ENCODE measurements at places on chromosomes 3 and 15.

DNA sequence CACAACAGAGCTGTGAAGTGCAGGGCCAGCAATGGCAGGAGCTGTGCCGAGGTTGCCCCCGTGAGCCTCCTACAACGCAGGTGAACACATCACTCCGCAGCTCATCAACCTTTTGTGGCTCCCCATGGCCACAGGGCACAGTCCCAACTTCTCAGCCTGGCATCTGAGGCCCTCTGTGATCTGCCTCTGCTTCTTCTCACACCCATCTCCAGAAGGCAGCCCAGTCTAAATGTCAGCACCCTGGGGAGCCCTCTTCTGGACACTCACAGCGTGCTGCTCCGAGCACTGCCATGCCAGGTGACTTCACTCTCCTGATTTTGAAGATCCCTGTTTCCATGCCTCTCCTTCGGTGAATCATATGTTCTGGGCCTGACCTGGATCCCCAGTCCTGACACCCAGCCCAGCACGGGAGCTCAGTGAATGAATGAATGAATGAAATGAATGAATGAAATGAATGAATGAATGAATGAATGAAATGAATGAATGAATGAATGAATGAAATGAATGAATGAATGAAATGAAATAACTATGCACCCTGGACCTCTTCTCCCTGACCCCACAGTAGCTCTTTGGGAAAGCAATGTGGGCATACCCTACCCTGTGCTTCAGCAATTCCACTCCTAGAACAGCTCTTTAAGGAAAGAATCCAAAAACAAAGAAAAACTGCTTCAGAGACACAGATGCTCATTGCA lies 17.9 kb upstream of the SKIC8 start:
- DNase-seq, result no peak

GRCh38 chr3:42734263-42734860 lies 31.8 kb upstream of the HHATL start:
- DNase-seq, result no peak

- no peak for DNase-seq
Observed at GRCh38 chr3:52397676-52398399, 47.1 kb downstream of the SEMA3G start.

DNA sequence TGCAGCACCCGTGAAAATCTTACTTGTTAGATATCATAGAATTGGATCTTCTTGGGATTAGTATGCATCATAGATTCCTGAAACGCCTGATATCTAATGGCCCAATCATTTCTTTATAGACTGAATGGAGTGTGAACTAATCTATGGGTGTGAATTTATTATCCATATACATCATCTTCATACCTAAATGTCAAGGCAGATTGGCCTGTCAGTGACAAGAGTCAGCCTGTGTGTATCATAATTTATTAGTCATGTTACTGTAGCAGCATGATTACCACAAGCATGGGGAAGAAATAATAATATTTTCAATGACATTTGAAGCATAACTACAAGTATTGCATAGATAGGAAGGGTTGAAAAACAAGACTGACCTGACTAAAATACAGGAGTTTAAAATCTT lies 235.8 kb downstream of the RAP2B start:
- DNase-seq, result no peak

DNA sequence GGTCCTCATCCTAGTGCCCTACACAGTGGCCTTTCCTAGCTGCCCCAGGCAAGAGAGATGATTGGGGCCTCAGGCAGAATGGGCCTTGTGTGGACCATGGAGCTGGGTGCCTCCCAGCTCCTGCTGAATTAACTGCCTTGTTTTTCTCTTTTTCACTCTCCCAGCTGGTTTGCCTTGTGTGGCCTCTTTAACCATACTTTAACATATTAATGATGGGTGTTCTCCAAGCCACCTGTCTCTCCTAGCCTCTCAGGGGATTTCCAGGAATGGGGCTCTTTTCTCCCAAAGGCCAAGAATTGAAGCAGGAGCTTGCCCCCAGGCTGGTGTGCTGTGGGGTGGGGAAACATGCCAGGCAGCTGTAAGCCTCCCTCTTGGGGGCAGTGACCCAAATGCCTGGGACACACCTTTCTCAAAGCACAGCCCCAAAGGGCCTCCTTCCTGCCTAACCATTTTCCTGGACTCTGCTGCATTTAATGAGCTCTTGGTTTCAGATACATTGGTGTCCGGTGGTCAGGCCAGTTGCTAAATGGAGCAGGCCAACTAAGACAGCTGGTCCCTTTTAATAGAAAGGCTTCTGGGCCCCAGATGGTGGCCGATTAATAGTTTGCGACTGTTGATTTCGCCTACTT lies 5.6 kb downstream of the ALPK3 start:
- no peak for DNase-seq

- no peak for DNase-seq
Observed at GRCh38 chr3:75985432-75985831, 200.1 kb upstream of the ZNF717 start.

DNA sequence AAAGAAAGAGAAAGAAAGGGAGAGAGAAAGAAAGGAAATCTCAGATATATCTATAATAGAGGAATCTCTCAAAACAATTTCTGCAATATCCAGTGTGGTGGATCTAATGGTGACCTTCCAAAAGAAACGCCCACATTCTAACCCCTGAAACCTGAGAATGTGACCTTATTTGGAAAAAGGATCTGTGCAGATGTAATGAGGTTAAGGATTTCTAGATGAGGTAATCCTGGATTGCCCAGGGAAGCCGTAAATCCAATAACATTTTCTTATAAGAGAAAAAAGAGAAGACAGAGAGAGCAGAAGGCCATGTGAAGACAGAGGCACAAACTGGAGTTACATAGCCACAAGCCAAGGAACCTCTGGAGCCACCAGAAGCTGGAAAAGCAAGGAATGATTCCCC lies 307.6 kb downstream of the ZBTB20 start:
- no peak for DNase-seq

- DNase-seq, result no peak
Observed at GRCh38 chr3:39094851-39095677, 12.4 kb downstream of the GORASP1 start.

GRCh38 chr3:153599685-153600084 lies 437.7 kb downstream of the RAP2B start:
- DNase-seq, result peak; percentile 23

GRCh38 chr15:33226559-33227181 lies 32.2 kb upstream of the FMN1 start:
- no peak for DNase-seq

DNA sequence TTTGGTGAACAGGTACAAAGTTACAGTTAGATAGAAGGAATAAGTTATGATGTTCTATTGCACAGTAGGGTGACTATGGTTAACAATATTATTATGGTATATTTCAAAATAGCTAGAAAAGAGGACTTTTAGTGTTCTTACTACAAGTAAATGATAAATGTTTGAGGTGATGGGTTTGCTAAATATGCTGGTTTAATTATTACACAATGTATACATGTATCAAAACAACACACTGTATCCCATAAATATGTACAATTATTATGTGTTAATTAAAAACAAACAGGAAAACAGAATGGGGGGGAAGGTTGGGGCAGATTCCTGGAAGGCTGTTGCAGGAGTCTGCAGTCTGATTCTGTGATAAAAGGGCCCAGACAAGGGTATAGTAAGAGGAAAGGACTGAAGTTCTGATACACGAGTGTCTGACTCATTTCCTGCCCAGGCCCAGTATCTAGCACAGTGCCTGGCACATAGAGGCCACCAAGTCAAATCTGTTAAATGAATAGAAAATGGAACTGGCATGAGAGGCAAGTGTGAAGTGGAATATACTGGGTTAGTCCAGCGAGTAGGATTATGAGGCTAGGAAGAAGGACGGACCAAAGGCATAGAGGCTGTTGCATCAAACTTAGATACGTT lies 7.2 kb upstream of the ENTPD3 start:
- DNase-seq, result no peak

- no peak for DNase-seq
Observed at GRCh38 chr3:41102053-41102556, 97.2 kb upstream of the CTNNB1 start.

GRCh38 chr15:33675246-33675645 lies 293.1 kb upstream of the CHRM5 start:
- no peak for DNase-seq

DNA sequence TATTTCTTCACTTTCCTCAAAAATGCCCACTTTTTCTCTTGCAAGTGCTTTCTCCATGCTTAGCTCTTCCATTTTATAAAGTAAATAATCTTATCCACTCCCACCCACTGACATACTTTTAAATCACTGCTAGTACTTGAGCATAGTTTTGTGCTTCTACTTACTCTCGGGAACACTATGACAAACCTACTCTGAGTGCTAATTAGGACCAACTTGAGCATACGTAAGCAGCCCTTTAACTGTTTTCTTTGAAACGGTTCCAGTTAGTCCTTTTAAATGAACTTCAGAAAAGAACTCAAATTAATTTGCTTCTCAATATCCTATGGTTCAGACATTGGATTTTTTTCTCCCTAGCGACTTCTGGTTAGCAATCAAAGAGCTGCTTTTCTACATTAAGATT lies 280.0 kb upstream of the SOX2 start:
- no peak for DNase-seq

DNA sequence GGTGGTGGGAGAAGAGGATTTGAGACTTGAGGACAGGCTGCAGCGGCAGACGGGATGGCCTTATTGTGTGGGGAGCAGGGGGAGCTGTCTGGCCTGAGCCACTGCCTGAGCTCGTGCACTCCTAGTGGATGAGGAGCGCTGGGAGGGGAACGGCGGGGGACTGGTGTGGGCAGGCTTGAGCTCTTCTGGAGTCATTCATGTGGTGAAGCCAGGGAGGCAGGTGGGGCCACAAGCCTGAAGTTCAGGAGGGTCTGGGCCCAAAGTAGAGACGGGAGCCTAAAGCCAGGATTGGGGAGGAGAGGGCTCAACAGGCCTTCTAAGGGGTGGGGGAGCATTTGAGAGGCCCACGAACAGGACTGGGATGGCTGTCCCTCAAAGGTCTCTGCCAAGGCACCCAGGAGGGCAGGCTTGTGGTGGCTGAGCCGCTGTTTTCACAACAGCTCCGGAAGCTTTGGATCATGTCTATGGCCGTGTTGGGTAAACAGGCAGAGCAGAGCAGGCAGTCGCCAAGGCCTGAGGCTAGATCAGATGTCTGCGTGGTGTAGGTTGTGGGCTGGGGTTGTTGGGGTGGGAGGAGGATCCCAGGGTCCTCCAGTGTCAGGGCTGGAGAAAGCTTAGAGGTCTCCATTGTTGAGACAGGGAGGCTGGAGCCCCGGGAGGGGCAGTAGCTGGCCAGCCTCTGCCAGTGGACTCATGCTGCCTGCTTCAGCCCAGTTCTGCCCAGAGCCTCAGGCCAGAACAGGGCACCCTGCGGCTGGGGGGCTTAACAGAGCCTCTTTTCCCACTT lies 8.2 kb downstream of the PRKCD start:
- DNase-seq, result no peak

DNA sequence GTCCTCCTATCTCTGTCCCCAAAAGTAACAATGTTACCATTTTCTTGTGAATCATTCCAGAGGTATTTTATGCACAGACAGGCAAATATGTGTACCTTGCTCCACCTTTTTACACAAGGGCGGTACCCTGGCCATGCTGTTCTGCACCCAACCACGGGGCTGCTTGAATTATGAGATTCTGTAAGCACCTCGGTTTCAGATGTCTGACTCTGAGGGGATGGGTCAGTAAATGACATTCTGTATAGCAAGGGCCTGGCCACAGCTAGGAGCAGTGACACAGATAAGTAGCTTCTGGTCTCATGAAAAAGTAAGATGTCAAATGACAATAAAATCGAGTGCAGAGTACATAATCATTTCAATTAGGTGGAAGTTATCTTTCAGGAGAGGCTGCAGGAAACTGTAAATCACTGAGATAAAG lies 30.4 kb upstream of the FLNB start:
- DNase-seq, result no peak

DNA sequence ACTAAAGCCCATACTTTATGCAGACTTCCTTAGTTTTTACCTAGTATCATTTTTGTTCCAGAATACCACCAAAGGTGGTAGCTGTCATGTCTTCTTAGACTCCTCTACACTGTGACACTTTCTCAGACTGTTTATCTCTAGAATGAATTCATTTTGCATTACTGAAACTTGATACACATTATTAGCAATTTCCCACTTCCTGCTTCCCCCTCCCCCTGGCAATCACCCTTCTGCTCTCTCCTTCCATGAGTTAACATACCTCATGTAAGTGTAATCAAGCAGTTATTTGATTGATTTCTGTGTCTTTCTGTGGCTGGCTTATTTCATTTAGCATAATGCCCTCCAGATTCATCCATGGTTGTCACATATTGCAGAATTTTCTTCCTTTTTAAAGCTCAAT lies 204.9 kb downstream of the STAG1 start:
- no peak for DNase-seq

GRCh38 chr15:70137967-70138366 lies 40.2 kb upstream of the TLE3 start:
- no peak for DNase-seq

- DNase-seq, result no peak
Observed at GRCh38 chr15:39878406-39878785, 41.7 kb downstream of the GPR176 start.

- no peak for DNase-seq
Observed at GRCh38 chr3:25578059-25578458, 86.6 kb downstream of the TOP2B start.

DNA sequence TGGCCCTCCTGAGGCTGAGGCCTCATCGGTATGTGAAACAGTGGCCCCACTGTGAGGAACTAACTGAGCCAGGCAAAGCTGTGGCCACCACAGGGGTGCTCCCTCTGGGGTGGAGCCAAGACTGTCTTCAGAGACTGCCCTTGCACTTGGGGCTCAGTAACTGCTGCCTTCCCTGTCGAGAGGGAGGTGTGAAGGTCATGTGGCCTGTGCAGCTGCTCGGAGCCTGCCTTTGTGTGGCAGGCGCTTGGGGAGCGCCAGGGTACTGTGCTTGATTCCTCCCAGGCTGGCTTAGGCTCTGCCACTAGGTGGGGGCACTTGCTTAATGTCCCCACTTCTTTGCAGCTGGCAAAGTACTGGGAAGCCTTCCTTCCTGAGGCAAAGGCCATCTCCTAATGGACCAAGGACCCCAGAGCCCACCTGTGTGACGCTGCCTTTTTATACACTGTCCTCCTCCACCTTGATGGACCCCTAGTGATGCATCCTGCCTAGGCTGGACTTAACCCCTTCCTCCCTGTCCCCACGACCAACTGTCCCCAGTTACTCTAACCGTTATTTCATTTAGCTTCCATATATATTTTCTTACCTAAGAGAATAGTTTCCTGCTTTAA lies 14.2 kb upstream of the SNX22 start:
- DNase-seq, result no peak

DNA sequence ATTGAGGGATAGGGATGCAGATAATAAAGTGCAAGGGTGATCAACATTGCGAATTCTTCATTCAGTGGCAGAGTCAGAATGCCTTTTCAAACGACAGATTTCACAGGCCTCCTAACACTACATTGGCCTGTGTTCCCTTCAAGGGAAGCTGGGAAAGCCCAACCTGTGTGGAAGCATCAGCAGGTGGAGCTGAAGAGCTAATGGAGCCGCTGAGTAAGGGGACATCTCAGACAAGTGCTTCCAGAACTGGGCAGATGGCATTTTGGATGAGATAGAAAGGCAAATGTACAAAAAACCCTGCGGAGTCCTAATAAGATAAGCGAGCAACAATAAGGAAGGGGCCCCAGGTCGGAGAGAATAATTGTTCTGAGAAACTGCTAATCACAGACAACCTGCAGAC lies 8.5 kb upstream of the SLC24A5 start:
- no peak for DNase-seq

GRCh38 chr3:129684270-129684669 lies 77.8 kb upstream of the PLXND1 start:
- DNase-seq, result no peak

- DNase-seq, result peak; percentile 44
Observed at GRCh38 chr15:40098489-40099261, 10.0 kb downstream of the BMF start.

Data from GOT3 (cell line).